WERI-Rb-1 (cell line): ENCODE measurements at places on chromosomes 2 and 18.
A peak's percentile ranks its signal among the peaks of the same experiment; 100 is the strongest.

- no peak for DNase-seq
These were observed 220.7 kb downstream of the PHLPP1 start for GRCh38 chr18:62935994-62936393.

GRCh38 chr2:232476791-232477190, 10.8 kb downstream of the ECEL1 start:
- DNase-seq: no peak

DNA sequence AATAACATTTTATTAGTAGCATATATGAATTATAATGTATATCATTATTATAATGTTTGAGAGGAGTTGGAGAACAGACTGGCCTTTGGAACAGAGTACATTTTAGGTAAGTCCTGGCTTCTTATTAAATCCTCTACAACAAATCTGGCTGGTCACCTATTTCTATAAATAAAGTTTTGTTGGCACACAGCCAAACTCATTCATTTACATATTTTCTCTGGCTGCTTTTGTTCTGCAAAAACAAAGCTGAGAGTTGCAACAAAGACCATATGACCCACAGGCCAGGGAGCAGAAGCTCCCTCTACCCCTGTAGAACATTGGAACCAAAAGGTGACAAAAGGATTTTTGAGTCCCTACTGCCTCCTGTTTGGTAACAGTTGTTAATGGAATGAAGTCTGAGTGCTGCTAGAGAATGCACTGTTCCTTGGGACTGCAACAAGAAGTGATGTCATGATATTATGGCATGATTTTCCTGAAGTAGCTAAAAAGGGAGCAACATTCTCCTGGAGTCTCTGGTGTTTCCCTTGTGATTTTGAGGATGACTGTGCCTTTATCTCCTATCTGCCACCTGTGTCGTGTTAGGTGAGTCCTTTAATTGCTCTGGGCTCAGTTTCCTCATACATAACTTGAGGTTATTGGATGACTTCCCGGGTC, 22.0 kb upstream of the SP9 start:
- no peak for DNase-seq

- no peak for DNase-seq
These were observed 1237.7 kb downstream of the LRP1B start for GRCh38 chr2:140892911-140893637.

GRCh38 chr2:75462721-75463120, 98.0 kb downstream of the EVA1A start:
- peak; percentile 12 for DNase-seq
